ENCODE measurements at places on chromosomes 3 and 15.

- no peak for DNase-seq
These were observed 742 bp downstream of the CAMKV start for GRCh38 chr3:49868862-49869466.

- no peak for DNase-seq
These were observed 65.0 kb downstream of the CEMIP start for GRCh38 chr15:80844011-80844732.

DNA sequence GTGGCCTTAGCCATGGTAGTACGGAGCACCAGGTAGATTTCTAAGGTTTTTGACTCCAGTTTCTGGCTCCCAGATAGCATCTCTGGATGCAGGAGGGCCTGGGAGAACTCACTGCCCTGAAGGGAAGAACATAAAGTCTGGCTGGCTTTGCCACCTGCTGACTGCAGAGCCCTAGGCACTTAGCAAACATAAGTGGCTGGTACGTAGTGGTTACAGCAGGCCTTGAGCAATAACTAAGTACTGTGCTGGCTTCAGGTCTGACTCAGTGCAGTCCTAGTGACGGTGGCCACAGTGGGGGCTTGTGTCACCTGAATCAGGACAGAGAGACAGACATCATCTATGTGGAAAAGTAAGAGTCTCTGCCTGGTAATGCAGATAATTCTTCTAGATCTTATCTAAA, 871.1 kb downstream of the PDCD6IP start:
- no peak for DNase-seq

DNA sequence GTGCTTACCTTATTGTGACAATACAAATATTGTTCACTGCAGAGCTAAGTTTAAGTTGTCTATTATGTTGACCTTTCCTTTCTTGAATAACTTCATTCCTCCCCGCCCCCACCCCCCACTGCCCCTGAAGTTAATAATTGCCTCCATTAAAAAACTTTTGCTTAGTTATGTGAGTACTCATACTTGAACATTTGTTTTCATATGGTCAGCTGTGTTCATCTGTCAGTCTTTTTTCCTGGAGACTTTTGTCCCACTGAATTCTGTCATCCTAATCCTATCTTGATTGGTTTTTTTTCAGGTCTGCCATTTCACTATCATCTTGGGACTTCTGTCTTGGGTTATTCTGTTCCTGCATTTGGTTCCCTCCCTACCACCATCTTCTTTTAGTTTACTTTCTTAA, 8.5 kb downstream of the SLC25A36 start:
- no peak for DNase-seq

GRCh38 chr15:42087926-42088800, 6.2 kb downstream of the PLA2G4D start:
- DNase-seq: no peak

GRCh38 chr3:64216274-64217147, 8.8 kb downstream of the PRICKLE2 start:
- DNase-seq: no peak

DNA sequence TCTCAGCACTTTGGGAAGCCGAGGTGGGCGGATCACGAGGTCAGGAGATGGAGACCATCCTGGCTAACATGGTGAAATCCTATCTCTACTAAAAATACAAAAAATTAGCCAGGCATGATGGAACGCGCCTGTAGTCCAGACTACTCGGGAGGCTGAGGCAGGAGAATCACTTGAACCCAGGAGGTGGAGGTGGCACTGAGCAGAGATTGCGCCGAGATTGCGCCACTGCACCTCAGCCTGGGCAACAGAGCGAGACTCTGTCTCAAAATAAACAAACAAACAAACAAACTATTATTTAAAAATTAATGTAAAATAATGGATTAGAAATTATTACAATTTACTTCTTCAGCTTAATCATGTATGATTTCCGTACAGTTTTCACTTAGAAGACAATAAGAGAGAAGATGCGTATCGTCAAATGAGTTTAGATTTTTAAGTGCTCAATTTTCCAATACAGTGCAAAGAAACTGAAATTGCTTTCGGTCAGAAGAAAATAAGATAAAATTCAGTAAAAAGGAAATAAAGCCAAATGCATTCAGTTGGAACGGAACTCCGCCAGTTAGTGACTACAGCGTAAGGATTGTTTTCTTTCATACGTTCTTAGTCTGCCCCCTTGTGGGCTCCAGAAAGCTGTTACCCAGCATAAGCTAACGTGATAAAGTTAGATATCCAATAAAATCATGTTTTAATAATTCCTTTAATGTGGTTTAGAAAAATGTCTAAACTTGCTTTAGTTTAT, 24.8 kb downstream of the AADAC start:
- no peak for DNase-seq
